ENCODE measurements at places on chromosomes 5 and 9.

DNA sequence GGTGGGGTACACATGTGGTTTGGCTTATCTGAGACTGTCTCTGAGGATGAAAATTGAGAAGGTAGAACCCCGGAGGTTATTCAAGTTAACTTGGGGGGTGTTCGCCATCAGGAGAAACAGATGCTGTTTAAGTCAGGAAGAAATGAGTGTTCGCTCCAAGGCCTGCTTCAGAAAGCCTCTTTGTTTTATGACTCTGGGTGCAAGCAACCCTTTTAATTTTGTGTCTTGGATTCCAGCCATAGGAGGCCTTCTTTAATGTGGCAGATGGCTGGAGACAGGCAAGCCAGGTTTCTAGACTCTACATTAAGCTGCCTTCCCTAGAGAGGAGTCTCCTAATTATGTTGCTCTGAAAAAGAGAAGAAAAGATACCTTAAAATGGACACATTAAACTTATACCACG, 4.2 kb upstream of the SMAD5 start:
- DNase-seq, result no peak

DNA sequence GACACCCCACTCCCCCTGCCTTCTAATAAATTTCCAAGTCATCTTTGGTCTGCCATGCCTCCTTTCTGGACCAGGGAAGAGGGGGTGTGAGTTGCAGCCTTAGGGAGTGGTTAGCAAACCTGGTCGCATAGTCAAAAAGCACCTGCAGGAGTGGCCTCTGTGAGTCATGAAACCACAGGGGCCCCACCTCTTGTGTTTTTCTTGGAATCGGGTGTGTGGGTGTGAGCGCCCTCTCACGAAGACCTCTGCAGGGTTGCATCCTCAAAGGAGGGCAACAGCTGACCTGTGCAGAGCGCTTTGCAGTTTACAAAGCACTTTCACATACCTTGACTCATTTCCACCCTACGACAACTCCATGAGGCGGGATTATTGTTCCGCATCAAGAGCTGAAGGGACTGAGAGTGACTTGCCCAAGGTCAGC, 36.8 kb upstream of the TEX48 start:
- DNase-seq, result peak; percentile 97

GRCh38 chr9:35193762-35194161, 32.0 kb downstream of the UNC13B start:
- DNase-seq, result no peak

DNA sequence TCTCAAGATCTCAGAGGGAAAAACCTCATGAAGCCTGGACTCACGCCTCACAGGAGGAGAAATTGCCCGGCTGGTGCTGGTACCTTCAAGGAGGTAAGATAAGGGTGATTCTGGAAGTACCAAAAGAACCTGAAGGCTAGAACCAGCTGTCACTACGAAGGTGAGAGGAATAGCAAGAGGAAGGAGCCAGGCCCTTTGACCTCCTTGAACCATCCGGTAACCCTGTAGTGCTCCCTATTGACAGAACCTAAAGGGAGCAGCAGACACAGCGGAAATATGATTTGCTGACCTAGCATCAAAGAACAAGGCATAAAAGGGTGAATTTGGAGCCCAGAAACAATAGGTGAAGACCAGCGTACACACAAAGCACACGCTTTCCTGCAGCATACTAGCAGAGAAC, 92.2 kb downstream of the DOCK8 start:
- DNase-seq, result no peak

DNA sequence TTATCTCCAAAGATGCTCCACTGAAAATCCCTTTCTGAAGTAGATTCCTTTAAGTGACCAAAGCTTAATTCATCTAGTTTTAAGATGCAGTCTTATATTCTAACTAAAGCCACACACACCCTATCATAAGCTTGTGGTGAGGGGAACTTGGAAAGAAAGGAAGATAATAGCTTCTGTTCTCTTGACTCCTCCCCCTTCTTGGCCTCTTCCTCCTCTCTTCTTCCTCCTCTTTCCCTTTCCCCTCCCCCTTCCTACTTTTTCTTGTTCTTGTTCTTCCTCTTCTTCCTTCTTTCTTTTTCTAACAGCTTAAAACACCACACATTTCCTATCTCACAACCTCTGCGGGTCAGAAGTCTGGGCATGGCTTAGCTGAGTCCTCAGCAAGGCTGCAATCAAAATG, 23.5 kb downstream of the IL7R start:
- no peak for DNase-seq

DNA sequence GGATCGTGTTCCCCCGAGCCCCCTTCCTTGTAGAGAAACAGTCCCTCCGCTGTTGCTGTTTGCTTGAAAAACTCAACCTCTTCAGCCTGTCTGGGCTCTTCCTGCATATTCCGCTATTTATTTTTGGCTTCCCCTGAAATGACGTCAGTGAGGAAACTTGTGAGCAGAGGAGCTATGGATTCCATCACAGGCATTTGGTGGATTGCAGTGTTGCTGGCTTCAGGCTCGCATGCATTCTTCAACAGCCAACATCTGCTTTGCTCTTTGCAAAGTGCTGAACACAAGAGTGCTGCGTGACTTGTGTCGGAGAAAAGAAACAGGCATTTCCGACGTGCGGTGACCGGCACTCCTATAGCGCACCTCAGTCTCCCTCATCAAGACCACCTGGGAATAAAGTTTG, 232.7 kb downstream of the RFK start:
- no peak for DNase-seq

- DNase-seq, result no peak
Observed at GRCh38 chr5:100772548-100772947, 130.5 kb downstream of the ST8SIA4 start.

DNA sequence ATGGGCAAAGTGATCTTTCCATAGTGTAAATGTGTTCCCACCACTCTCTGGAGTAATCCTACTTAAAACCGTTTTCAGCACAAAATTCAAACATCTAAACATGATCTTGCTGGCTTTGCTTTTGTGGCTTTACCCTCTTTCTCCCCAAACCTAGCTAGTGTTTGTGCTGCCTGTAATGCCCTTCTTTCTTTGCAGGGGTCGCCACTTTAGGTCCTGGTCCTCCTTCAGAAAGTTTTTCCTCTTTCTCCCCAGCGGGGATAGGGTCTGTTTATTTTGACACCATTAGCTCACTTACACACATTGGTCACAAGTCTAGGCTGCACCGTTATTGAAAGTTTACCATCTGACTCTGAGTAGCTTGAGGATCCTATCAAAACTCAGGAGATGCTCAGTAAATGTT, 736 bp upstream of the HSD17B4 start:
- DNase-seq, result no peak

DNA sequence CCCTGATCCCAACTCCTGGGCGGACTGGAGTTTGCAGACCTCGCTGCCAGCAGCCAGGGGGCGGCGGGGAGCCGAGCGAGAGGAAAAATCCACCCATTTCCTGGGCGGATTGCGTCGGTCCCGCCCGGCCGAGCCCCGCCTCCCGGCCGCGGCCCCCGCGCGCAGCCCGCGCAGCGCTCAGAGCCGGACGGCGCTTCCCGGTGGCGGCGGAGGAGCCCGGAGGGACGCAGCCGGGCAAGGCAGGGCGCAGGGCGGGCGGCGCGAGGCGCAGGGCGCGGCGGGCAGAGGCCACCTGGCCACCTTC, at the start of gene OLFM1:
Gene OLFM1, plus strand, starts transcription at position 180 of the 304 bp plus-strand sequence. CDS start 322 bp downstream, outside the sequence.
- DNase-seq, result peak; percentile 51

GRCh38 chr9:95788021-95788420, 87.5 kb upstream of the ERCC6L2 start:
- no peak for DNase-seq

GRCh38 chr5:119022017-119022745, 33.8 kb upstream of the DTWD2 start:
- DNase-seq, result peak; percentile 25

GRCh38 chr5:55096861-55097260, 5.6 kb upstream of the GZMA start:
- no peak for DNase-seq

GRCh38 chr9:34454571-34455065, 3.8 kb downstream of the FAM219A start:
- peak; percentile 80 for DNase-seq

- DNase-seq, result no peak
Observed at GRCh38 chr9:21638104-21638503, 156.0 kb upstream of the IFNE start.

GRCh38 chr5:24110004-24110615, 534.7 kb downstream of the CDH10 start:
- peak; percentile 8 for DNase-seq

DNA sequence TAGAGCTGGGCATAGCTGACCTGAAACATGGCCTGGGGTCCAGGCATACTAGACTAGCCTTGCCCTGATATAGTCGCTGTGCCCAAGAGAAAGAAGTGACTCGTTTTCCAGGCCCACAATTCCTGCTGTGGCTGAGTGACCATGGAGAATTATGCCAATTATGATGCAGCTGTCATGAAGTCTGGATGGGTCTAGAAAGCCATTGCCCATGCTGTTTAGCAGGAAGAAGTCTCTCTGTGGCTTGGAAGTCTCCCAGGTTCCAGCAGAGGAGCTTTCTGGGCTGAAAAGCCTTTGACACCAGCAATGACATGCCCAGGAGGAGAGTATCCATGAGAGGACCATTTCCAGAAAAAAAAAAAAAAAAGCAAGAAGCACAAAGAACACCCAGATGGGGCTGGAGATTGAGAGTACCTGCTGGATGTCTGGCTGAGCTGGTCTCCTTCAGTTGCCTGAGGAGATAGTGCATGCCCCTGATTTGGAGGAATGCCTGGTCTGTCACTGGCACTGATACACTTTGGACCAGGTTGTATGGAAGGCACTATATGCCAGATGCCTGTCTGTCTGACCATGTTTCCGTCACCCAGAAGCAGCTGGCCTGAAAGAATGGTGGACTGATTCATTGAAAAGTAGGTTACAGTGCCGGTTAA, 128.0 kb upstream of the EPB41L4A start:
- DNase-seq, result no peak

DNA sequence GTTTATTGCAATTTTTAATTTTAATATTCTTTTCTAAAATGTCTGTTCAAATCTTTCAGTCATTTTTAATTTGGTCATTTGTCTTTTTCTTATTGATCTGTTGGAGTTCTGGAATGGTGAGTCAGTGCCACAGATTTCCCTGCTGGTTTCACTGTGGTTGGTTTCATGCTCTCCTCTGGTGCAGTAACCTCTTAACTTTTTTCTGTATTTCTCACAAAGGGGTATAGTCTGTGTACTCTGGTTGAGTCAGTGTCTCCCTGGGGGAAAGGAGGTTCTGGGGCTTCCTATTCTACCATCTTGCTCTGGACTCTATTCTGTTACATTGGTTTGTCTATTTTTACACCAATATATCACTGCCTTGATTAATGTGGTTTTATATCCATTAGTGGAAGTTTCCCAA, 178.8 kb downstream of the CSNK1G3 start:
- peak; percentile 59 for DNase-seq

DNA sequence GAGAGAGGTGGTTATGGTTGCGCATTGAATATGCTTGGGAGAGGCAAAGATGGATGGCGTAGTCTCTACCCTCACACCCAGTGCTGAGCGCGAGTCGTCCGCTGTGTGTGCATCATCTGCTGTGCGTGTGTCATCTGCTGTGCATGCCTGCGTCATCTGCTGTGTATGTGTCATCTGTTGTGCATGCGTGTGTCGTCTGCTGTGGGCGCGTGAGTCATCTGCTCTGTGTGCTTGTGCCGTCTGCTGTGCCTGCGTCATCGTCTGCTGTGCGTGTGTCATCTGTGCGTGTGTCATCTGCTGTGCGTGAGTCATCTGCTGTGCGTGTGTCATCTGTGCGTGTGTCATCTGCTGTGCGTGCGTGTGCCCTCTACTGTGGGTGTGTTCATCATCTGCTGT, 68.0 kb upstream of the IRX4 start:
- peak; percentile 74 for DNase-seq

DNA sequence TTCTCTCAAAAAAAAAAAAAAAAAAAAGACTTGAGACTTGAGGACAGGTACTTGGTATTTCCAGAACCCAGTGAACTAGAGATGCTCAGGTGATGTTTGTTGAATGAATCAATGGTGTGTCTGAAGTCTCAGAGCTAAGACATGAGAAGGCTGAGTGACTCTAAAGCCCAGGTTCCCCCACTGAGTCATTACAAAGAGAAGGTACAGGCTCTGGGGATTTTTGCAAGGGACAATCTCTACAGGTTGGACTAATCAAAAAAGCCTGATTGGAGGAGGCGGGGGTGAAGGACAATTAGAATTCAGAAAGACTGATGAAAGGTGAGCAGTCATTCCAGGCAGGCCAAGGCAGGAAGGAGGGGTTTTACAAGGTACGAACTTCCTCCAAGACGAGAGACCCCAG, 8.2 kb upstream of the FABP6 start:
- DNase-seq, result no peak

DNA sequence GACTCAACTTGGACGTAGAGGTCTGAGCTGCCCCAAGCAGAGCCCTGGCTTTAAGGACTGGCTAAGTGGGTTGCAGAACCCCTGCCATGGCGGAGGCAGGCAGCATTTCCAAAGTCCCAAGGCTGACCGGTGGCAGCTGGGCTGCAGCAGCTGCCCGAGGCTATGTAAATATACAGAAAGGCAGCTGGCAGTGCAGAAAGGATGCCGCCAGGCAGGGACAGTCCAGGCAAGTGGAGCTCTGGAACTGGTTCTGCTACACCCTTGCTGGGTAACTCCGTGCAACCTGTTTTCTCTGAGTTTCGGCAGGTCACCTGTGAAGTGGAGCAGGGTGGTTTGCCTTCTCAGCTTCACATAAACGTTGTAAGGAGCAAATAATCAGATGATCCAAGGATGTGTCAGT, 46.0 kb downstream of the SHB start:
- no peak for DNase-seq

GRCh38 chr9:129493002-129493705, 127.7 kb downstream of the C9orf50 start:
- DNase-seq, result no peak

DNA sequence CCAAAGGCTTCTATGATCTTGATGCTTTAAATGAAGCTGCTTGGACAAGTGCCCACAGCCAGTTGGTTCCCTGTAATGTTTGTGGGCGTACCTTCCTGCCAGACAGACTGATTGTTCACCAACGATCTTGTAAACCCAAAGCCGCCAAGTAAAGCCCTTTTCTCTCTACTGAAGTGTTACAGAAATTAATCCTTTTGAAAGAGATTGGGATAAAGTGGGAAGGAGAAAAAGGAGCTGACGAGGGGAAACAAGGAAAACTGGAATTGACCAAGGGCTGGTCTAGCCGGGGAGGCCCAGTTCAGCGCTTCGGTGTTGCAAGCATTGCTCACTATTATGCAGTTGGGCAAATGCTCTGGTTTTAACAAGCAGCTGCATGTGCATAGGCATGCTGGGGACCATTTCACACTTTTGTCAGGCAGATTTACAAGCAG, 53.2 kb downstream of the ZNF474 start:
- peak; percentile 92 for DNase-seq

- no peak for DNase-seq
Observed at GRCh38 chr9:16653491-16654399, 216.7 kb downstream of the BNC2 start.

DNA sequence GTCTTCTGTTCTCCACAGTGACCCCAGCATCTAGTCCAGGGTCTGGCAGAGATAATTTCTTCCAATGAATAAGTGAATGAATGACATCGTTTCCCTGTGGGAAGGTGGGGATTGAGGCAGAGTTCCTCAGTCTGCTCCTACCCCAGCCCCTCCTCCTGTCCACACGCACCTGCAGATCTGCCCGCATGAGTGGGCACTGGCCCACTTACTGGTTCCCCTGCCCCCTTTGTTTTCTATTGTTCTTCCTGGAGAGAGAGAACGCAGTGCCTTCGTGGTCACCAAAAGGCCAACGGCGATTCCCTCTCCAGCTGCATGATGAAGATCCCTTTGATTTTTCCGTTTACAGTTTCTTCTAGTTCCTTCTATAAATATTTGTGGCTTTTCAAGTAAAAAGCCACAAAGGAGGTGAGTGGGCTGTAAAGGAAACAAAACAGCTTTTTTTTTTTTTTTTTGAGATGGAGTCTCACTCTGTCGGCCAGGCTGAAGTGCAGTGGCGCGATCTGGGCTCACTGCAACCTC, 5.8 kb upstream of the FPGS start:
- no peak for DNase-seq

All from mammary epithelial cell (primary cell).